ENCODE measurements at places on chromosomes 7 and 10.

DNA sequence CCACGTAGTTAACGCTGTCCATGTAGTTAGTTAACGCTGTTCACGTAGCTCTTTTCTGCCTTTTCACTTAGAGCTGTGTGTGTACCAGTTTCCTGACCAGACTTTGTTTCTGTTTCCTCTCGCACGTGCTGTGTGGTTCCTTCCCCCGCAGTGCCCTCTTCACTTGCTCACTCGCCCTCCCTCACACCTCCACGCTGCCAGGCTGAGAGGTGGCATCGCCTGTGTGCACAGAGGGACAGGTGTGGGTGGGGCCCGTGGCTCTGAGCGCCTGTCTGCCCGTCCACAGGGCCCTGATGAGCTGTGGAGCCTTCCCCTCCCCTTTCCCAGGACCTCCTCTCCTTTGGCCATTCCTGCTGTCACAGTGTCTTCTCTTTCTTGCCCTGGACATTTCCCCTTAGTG, 30.6 kb downstream of the WDR37 start:
- DNase-seq, result no peak

GRCh38 chr7:93178213-93178612, 30.0 kb upstream of the SAMD9L start:
- peak; percentile 11 for DNase-seq

- no peak for DNase-seq
Observed at GRCh38 chr7:98116656-98117461, 10.2 kb downstream of the LMTK2 start.

- DNase-seq, result peak; percentile 8
Observed at GRCh38 chr10:1151076-1152033, 95.2 kb downstream of the WDR37 start.

- no peak for DNase-seq
Observed at GRCh38 chr10:60353519-60354258, 36.0 kb downstream of the ANK3 start.

GRCh38 chr10:71531485-71532446, 135.0 kb downstream of the CDH23 start:
- no peak for DNase-seq

DNA sequence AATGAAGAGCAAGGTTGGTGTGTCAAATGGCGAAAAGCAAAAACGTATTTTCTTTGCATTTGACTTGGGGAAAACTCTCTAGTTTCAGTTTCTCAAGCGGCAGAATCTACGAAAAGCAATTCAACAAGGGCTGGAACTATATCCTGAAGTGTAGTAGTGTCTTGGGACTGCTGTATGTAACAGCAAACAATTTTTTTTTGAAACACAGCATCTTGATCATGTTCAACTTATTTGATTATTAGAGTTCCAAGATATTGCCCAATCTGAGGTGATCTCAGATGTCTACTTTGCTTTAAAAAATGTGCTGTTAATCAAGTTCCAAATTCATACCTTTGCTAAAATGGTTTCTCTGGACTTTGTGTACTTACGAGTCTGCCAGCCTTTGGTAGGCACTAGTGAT, 120.6 kb downstream of the ZWINT start:
- DNase-seq, result no peak

DNA sequence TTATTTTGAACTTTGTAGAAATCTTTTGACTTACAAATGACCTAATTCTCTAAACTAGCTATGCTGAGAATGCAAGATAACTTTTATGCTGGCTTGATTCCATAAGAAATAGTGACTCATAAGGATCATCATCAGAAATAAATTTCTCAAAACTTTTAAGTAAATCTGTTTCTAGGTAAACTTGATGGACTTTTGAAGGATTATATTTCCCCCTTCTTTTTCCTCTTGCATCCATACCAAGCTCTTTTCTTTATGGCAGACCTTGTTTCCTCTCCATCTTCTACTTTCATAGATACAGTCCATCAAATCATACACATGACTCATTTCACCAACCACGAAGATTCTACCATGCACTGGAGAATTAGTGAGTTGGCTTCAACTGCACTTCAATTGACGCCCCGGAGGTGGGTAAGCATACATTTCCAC, 336.3 kb downstream of the KCNMA1 start:
- DNase-seq, result peak; percentile 8

Measured in SW 1271 (cell line).